ENCODE measurements at places on chromosomes 5 and 9. TPM values are rescaled to one million over a fixed set of nuclear protein-coding genes. Genes with fewer than 3 reads are reported as not detected.

The RLN1 gene
- 0.45 TPM for polyA plus RNA-seq

DNA sequence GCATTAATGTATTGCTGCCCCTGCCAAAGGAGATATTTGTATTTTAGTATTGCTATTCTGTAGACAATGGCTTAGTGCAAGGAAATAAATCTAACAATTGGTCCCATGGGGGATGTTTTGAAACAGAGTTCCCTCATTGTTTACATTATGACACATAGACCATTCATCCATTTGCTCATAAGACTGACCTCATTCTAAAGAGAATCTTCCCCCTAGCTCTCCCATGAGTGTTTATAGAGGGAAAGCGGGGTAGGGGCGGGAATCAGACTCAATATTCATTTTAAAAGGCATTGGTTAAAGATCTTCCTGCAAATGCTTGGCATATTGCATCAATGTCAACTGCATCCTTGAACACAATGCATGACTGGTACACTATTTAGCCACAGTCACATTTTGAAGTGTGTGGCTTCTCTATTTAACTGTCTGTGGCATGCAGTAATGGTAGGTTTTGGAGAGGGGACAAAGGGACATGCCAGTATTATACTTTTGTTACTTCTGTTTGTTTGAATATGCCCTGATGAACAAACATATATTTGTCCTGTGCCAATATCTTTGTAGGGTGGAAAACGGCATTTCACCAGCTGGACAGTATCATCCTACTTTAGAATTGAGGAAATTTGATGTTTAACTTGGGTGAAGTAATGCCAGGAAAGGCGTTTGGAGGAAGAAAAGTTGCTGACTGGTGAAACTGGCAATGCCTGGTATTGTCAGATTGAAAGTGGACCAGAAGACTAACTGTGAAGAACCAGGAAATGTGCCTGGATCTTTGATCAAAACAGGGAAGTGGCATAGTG lies 84.1 kb upstream of the MEGF10 start:
- peak; percentile 86 for DNase-seq

- DNase-seq = peak; percentile 37
These were observed 626.8 kb downstream of the SEMA5A start for GRCh38 chr5:8919096-8919495.

The PTGDS gene
- polyA plus RNA-seq = 12.1 TPM

The HK3 gene
- polyA plus RNA-seq = 1.4 TPM

- DNase-seq = peak; percentile 62
These were observed 381 bp downstream of the MED22 start for GRCh38 chr9:133347515-133347984.

DNA sequence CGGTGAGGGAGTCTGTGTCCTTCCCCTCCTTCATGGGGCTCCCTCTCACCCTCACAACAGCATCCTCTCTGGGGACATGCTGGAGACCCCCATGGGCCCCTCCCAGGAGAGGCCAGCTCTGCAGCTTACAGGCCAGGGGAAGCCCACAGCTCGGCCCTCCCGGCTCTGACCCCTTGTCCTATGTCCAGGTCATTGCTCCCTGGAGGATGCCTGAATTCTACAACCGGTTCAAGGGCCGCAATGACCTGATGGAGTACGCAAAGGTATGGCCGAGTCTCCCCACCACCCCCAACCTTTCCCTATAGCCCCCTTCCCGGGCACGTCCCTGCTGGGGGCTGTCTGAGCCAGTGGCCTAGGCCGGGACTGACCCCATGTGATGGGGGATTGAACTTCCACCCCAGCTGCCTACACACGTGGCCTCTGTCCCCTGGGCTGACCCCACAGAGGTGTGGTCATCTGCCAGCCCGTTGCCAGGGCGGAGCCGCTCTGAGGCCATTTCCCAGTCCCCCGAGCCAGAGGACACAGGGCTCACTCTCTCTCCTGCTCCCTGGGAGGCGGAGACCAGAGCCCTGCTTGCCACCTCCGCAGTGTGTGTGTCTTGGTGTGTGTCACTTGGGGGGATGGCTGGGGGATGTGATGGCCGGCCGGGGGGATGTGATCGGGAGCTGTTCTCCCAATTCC lies 21.9 kb downstream of the ASS1 start:
- DNase-seq = no peak

GRCh38 chr5:78912085-78912771 lies 72.9 kb downstream of the ARSB start:
- DNase-seq = peak; percentile 93

DNA sequence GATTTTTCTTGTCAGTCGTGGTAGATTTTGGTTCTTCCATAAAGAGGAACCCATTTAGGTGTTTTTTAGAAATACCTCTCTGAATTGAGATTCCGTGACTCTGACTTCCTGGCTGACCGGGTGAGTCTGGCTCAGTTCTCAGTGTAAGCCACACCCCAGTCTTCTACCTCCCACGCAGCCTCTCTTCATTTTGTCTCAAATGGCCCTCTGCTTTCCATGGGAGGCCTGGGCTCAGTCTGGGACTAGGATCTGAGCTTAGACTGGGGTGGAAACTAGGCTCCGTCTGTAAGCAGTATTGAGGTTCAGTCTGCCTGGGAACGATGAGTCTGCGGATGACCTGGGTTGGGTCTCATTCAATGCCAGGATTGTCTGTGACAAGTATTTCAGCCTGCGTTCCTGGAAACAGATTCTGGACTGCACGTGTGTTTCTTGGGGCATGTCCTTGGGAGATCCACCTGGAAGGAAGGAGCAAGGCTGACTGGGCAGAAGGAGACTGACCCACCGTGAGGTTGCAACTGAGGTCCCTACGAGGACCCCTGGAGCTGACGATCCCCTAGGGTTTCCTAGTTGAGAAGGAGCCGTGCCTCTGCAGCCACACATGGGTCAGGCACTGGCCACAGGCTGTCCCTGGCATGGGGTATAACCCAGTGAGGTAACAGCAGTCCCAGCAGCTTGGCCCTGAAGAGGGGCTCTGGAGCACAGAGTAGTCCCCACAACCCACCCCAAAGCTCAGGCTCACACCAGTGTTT lies 12.4 kb upstream of the CRB2 start:
- DNase-seq = peak; percentile 57

- peak; percentile 97 for DNase-seq
These were observed 159.9 kb downstream of the FANCC start for GRCh38 chr9:95157481-95158151.

DNA sequence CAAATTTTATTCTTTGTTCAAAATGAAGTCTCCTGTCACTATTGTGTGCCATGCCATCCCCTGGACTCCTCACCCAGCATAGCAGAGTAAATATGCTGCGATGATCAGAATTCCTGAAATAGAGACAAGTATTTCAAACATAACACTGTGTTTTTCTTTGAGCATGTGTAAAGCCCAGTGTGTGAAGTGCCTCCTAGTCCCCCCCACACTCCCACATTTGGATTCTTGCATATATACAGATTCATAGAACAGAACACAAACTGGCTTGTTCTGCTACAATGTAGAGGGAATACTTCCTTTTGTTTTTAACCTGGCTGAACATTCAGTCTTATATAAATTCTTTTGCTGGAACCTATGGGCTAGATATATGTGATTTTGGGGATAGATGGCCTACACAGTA lies 84.9 kb downstream of the NUDT12 start:
- no peak for DNase-seq

The PIP5KL1 gene
- polyA plus RNA-seq = 3.5 TPM

DNA sequence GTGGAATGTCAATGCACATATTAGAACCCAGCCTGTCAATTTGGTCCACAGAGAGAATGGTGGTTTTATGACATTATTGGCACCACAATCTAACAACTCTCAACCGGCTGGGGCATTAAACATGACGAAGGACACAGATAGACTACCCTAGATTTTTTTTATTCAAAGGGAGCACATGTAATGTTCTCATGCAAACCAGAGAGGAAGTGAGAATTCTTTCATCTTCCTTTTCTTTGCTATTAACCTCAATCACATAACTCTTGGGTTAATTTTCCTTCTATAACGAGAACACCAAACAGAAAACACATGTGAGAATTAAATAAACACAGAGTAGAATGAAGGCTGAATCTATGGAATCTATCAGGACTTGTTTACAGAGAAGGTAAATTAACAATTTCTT lies 94.9 kb upstream of the TNC start:
- no peak for DNase-seq

DNA sequence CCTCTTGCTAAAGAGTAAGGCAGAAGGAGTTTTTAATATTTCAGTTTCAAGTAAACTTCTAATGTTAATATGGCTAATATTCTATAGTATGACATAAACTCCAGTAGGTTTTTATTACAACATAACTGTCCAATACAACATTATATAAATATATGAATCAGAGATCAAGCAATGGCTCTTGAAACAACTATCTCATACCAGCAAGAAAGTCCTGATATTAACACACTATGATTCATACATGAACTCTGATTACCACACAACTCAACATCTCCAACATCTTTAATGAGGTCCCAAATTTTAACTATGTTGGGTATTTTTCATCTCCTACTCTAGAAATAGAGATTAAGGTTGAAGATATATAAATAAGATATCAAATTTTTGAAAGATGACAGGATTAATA lies 878.3 kb downstream of the TLE1 start:
- no peak for DNase-seq

The MEGF9 gene
- polyA plus RNA-seq = 12.8 TPM

- no peak for DNase-seq
These were observed 2.8 kb upstream of the TEX10 start for GRCh38 chr9:100355561-100355960.

Measured in muscle of leg (tissue), 16 donors.